Ascending aorta (tissue), 2 donors: ENCODE measurements at places on chromosomes 5 and 9.

DNA sequence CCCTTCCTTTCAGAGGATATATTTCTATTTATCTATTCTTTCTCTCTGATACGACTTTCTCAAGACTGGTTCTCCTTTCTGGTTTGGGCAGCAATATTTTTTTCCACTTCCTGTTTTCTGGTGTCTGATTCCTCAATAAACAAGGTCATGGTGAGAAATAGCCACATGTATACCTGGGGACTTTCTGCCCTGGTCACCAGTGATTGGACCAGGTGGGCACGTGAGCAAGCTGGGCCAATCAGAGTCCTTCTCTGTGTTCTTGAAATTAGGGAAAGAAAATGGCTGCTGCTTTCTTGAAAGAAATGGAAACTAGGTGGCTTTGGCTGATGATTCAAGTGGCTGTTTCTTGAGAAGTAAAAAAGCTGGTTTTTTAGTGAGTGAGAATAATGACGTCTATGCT lies 18.4 kb upstream of the GSN start:
- peak; percentile 30 for DNase-seq

GRCh38 chr5:88997937-88998336 lies 115.0 kb upstream of the MEF2C start:
- DNase-seq, result no peak

DNA sequence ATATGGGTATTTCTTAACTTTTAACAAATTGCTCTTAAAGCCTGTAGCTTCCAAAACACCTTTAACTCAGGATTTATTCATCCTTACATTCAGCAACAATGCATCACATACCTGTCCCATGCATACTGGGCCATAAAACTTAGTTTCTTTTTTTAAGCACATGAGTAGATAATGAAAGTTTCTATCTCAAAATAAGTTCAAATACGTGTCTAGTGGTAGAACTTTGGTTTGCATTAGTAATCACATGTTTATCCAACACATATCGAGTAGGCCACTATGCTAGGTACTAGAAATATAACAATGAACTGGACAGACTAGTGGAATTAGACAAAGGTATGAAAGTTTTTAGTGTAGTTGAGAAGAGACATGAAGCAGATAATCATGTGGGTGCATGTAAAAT lies 99.6 kb downstream of the DOCK2 start:
- DNase-seq, result no peak

DNA sequence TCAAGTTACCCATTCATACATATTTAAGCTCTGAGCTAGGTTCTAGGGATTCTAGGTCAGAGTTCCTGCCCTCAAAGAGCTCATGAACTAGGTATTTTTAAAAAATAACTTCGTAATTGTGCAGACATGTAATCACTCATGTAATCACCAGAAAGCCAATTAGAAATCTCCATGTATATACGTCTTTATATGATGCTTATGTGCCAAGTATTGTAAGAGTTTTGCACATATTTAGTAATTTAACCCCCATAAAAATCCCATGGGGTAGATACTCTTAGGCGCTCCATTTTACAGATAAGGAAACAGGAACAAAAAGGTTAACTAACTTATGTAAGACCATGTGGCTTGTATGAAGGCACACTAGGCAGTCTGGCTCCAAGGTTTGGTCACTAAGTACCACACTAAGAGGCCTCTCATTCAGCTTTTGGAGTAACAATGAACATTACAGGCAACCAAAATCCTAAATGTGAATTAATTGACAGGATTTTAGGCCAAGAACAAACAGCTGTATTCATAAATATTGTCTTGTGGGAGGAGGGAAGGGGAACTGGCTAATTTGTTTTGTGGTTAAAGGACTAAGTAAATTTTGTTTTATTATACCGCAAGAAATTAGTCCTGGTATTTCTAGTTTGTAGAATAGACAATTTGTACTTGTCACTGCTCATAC lies 1.7 kb upstream of the OTULINL start:
- no peak for DNase-seq

- no peak for DNase-seq
Measured at GRCh38 chr5:159765135-159765433, 151.2 kb upstream of the ADRA1B start.

DNA sequence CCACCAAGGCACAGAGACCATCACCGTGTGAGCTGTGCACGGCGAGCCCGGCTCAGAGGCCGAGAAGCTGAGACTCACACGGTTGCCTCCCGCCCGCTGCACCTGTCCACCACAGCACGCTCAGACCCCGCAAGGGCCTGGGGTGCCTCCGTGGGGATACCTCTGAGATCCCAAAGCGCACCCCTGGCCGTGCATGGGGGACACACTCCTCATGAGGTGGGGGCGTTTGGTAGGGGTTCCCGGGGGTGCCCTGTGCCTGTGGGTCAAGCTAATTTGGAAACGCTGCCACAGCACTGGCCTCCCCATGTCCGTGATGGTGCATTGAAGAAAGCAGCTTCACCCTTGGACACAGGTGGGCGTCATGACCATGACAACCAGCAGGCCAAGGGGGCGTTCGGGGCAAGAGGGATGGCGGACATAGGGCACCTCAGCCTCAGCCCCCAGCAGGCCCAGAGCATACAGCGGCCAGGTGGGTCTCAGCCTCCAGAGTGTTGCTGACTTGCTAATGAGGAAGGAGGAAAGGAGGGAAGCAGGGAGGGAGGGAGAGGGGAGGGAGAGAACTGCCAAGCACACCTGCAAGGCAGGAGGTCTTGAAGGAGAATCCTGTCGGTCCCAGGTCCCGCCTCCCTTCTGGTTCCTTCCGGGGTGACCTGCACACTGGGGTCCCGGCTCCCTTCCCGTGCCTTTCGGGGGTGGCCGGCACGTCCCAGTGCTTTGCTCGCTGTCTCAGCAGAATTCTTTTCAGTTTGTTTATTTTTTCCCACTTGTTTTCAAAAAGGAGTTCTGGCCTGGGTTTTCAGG lies 34.7 kb downstream of the GLT6D1 start:
- no peak for DNase-seq

DNA sequence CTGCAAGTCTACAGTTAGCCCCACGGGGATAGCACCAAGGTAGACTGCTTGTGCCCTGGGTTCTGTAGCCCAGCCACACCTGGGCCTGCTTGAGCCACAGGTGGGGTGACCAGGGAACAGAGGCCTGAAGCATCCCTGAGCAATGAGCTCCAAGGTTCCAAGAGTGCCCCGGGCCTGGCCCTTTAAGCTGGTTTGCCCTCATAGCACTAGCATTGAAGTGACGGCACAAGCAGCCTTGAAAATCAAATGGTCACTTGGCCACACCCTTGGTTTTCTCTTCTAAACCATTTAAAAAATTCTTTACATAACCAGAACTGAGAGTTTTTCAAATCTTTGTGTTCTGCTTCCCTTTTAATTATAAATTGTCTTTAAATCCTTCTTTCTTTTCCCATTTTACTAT lies 24.7 kb downstream of the FBXO10 start:
- DNase-seq, result no peak

GRCh38 chr5:43256261-43256966 lies 56.8 kb downstream of the HMGCS1 start:
- DNase-seq, result no peak

DNA sequence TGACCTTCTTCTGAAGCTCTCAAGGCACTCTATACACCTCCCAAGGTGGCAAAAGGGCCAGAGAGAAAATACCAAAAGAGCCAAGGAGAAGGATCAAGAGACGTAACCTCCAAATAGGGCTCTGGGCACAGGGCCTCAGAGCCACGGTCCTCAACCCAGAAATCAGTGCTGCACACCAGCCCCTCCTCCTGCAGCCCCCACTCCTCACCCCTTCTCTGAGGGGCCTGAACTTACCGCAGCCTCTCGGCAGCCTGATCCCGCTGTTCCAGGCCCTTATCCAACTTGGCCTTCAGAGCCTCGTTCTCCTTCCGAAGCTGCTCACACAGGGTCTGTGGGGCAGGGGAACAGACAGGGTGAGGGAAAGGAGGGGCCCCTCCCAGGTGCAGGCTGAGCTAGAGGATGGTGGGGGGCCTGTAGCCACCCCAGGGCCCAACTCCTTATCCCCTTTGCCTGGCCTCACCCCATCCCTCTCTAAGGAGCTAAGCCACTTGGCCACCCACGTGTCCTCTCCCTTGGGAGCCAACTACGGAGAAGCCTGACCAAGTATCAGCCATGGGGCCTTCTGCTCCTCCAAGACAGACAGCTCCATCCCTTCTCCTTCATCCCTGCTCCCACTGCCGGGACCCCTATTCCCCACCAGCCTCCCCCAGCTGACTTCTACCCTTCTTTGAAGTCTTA lies 28.8 kb downstream of the TNIP1 start:
- no peak for DNase-seq

- no peak for DNase-seq
Measured at GRCh38 chr9:97790542-97790941, 62.5 kb upstream of the FOXE1 start.

DNA sequence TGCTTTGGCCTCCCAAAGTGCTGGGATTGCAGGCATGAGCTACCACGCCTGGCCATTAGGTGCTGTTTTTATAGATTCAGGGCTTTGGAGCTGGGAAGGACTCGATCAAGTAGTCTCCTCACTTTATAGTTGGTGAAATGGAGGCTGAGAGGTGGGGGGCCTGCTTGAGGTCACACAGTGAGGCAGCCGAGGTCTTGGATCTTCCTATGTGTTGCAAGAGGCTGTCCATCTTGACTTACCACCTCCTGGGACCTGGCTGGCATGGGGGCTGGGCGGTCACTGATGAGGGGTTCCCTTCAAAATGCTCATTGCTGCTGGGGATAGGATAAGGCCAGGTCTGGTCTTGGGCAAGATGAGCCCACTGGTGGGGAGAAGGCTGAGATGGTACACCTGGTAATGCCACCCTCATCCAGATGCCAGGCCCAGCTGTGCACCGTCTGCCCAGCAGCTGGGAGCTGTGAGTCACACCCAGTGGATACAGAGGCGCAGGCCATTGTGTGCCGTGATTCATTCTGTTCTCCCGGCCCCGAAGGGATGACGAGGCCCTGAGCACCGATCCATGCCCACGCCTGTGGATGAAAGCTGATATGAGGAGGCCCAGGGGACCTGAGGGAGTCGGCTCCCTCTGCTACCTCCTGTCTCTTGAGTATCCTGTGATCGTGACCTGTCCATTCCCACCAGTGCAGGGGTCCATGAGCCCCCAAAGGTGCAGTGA lies 10.5 kb upstream of the NDST1 start:
- DNase-seq, result peak; percentile 95

DNA sequence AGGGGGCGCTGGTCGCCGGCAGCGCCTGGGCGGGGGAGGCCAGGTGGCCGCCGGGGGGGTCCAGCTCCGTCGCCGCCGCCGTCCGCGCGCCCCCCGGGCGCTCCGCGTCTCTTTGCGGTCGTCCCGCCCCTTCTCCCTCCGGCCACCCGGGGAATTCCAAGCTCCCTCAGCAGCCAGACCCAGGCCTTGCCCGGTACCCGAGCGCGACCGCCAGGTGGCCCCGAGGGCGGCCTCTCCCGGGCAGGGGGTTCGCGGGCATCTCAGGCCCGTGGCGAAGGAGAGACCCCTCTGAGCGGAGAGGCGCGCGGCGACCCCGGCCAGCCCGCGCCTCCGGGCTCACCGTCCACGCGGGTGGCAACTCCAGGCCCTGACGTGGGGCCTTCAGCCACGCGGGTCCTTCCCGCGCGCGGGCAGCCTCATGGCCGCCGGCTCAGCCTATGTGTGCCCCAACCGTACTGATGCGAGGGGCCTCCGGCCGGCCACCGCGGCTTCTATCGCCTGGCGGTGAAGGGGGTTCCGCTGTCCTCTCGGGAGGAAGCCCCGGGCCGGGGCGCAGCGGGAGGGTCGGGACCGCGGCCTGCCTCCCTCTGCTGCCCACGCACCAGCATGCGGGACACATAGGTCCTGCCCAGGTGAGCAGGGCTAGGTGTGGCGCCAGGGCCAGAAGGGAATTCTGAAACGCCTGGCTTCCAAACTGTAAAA lies 529 bp upstream of the NRARP start:
- DNase-seq, result no peak

GRCh38 chr9:21535396-21535795 lies 53.3 kb upstream of the IFNE start:
- DNase-seq, result no peak

GRCh38 chr5:180381428-180381827 lies 28.3 kb upstream of the GFPT2 start:
- no peak for DNase-seq

- no peak for DNase-seq
Measured at GRCh38 chr9:90970608-90971007, 169.0 kb downstream of the SYK start.

- DNase-seq, result no peak
Measured at GRCh38 chr9:134396825-134397224, 70.6 kb downstream of the RXRA start.

DNA sequence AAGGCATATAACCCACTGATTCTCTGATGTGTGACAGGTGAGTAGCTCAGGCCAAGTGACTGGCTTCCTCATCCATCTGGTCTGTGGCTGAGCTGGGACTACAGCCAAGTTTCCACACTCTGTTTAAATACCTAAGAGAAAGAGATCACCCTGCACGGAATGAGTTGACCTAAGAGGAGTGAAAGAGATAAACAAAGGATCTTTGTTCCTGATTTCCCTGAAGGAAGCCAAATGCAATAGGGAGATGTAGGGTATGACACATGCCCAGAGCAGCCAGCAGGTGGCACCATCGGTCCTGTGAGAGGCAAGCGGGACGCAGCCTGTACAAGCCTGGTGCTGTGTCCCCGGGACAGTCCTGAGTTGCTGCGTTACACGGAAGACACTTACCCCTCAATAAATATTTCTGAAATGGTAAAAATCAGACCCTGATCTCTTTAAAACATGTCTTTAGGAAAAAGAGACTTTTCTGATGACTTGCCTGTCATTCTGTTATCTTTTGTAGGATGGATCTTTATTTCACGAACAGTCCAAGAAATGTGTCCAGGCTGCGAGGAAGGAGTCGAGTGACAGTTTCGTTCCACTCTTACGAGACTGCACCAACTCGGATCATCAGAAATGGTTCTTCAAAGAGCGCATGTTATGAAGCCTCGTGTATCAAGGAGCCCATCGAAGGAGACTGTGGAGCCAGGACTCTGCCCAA lies 41.1 kb downstream of the GALNT12 start:
- peak; percentile 26 for DNase-seq

GRCh38 chr9:135083831-135084230 lies 3.6 kb upstream of the OLFM1 start:
- DNase-seq, result no peak

DNA sequence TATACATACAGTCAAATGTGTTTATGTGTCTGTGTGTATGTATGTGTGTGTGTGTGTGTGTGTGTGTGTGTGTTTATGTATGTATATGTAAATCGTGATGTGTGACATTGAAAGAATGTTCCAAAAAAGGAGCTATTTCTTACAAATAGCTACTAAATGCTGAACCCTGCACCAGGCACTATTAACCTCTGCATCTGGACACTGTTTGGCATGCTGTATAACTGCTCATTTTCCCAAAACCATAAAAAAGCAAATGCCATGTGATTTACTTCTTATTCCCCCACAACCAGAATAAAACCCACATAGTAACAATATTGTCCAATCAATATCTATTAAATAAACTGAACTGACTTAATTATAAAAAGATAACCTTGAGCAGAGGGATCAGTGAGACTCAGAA lies 91.1 kb downstream of the NR6A1 start:
- no peak for DNase-seq

DNA sequence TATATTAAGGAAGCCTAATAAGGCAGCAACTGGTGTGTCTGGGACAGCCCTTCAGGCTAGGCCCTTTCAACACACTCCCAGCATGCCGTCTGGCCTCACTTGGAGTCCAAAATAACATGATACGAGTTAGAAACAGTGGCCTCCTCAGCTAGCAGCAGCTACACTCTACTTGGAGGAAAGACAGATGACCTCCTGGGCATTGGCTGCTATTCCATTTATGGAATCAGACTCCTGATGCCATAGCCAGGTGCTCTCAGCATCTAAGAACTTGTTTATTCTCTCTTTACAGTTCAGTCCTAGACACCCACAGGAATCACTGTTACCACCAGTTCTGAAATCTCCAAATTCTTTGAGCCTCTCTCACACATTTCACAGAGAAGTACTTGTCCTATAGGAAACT lies 31.8 kb downstream of the RUSC2 start:
- DNase-seq, result no peak
